Right lobe of liver (tissue), 6 donors: ENCODE measurements at places on chromosomes 16 and 17. TPM values are rescaled to one million over a fixed set of nuclear protein-coding genes. Genes with fewer than 3 reads are reported as not detected.

DNA sequence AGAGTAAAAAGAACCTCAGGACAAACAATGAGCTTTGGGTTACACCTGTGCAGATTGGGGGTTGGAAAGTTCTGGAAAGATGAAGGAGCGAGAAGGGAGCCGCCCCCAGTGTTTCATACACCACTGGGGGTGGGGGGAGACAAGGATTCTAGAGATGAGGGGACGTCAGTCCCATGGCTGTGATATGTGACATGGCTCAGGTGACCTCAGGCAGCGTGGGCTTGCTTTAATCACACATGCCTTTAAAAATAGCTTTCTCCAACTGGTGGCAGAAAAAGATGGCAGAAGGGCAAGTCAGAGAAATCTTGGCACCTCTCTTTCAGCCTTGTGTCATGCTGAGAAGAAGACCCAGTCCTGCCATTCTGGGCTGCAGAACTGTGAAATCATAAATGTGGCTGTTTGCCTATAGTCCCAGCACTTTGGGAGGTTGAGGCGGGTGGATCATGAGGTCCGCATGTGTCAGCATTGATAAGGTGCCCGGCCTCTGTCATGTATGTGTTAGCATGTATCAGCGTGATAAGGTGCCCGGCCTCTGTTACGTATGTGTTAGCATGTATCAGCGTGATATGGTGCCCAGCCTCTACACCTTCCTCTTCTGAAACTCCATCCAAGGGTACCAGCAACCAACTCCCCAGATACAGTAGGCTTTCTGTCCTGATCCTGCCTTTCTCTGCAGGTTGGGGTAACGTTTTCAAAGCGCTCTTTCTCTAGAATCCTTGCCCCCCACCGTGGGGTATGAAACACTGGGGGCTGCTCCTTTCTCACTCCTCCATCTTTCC is 25.0 kb downstream of the WIPI1 start:
- no peak for DNase-seq

DNA sequence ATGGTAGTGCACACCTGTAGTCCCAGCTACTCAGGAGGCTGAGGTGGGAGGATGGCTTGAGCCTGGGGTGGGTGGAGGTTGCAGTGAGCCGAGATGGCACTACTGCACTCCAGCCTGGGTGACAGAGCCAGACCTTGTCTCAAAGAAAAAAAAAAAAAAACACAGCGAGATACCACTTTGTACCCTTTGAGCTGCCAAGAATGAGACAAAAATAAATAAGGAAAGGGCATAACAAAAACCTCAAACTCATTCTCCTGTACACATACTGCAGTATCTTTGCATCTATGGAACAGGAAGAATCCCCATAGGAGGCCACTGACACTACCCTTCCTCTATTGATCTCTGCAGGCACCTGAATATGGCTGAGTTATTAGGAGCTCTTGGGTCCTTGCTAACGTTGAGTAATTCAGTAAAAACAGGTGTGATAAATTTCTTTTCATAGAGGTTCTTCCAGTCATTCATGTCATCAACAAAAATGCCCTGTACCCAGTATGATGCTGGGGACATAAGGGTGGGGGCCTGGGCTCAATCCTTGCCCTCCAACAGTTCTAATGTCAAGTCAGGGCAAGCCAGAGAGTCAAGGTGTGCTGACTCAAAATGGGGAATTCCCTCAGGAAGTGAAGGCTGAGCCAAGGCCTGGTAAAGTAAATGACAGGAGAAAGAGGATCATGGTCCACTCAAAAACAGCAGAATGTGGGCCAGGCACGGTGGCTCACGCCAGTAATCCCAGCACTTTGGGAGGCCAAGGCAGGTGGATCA is 26.9 kb downstream of the RANBP10 start:
- DNase-seq, result peak; percentile 55

- no peak for DNase-seq
Observed at GRCh38 chr16:31664683-31665482, 137.2 kb downstream of the AHSP start.

- no peak for DNase-seq
Observed at GRCh38 chr16:22352140-22352539, 22.3 kb downstream of the CDR2 start.

- no peak for DNase-seq
Observed at GRCh38 chr17:80118601-80119270, 17.4 kb downstream of the GAA start.

DNA sequence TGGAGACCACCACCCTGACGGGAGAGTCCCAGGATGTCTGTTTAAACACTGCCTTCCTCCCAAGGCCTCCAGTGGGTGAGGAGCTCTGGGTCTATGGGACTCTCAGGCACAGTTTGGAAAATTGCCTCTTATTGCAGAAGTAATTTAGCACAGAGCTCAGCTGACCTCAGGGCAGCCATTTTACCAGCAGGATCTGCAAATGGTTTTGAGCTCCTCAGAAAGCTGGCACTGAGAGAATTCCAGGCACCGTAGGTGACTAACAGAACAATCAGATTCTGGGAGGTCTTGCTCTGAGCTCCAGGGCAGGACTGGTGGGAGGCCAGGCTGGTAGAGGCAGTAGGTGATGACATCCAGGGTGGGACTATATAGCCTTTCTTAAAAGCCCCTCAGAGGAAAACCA is 17.3 kb upstream of the C16orf74 start:
- no peak for DNase-seq

DNA sequence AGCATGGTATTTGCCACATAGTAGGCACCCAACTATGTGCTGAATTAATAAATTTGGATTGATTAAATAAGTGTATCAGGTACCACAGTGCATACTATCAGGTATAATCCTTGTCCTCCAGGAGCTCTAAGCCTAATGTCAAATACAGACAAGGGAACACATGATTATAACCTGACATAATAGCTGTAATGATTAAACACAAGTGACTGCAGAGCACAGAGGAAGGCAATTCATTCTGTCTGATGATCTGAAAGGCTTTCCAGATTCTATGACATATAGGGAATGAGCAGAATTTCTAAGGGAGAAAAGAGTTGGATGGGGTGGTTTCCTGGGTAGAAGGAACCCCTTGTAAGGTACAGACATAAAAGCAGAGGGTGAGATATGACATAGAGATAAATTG is 273.5 kb downstream of the KIF2B start:
- no peak for DNase-seq

- no peak for DNase-seq
Observed at GRCh38 chr16:67555795-67556212, 6.5 kb upstream of the CTCF start.

The UMOD gene
- total RNA-seq, result not detected

- DNase-seq, result peak; percentile 79
Observed at GRCh38 chr17:74446551-74447500, 14.9 kb downstream of the GPRC5C start.

The CFAP97D1 gene
- not detected for total RNA-seq

DNA sequence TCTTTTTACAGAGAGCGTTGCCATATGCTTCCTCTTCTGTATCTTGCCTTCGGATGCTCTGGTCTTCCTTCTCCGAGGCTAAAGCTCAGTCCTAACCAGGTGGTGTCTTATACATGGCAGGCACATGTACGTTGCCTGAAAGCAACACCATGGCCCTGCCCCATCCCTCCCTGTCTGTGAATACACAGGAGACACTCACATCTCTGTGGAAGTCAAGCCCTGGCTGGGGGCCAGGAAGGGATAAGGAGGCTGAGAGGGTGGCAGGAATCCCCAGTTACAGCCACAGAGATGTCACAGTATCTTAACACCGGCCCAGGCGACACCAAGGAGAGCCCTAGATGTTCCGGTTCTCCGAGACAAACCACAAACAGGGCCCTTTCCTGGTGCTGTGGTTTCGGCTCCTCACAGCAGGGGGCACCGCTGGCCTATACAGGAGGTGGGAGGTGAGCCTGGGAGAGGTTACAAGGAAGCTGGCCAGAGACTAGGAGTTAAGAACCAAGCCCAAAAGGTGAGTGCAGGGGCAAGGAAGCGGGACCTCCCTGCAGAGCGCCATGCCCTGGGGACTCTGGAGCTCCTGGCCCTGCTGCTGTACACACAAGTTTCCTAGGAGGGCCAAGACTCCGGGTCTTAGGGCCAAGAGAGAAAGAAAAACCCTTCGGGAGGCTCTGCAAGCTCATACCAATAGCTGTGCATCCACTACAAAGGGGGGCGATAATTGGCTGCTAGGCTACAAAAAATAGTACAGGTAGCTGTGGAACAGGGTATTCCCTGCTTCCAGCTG is 41.7 kb downstream of the SRL start:
- DNase-seq, result peak; percentile 70

DNA sequence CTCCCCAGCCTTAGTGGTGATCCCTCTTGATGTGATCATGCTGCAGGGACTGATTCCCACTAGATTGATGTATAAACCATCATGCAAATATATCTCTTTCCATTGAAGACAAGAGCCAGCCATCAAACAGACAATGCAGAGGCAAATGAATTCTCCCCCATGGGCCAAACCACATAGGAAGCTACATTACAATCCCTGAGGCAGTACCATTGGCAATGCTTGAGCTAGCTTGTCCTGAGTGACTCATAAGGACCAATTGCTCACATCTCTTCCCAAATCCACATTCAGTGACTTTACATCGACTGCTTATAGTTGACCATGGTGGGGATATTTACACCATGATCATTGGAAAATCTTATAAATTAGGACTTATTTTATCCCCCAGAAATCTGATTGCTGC is 242.2 kb downstream of the SHISA9 start:
- no peak for DNase-seq

- no peak for DNase-seq
Observed at GRCh38 chr17:31859487-31860008, 504 bp upstream of the COPRS start.

DNA sequence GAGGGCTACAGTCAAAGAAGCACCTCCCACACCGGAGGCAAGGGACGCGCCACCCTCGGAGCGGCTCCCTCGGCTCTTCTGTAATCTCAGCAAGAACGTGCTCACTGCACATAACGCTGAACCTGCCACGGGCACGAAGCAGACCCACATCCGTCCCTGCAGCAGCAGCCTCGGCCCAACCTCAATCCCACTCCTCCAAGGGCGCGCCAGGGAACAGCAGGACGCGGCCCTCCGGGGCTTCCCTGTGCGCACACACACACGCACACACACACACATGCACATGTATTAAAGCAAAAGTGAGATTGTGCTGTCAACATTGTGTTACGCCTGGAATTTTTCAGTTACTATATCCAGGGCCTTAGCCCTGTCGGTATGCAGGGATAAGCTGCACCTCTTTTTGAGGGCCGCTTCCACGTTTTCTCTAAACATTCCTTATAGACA is 54.0 kb downstream of the TBC1D16 start:
- DNase-seq, result peak; percentile 26

- DNase-seq, result no peak
Observed at GRCh38 chr17:35900280-35900679, 20.1 kb upstream of the CCL5 start.

DNA sequence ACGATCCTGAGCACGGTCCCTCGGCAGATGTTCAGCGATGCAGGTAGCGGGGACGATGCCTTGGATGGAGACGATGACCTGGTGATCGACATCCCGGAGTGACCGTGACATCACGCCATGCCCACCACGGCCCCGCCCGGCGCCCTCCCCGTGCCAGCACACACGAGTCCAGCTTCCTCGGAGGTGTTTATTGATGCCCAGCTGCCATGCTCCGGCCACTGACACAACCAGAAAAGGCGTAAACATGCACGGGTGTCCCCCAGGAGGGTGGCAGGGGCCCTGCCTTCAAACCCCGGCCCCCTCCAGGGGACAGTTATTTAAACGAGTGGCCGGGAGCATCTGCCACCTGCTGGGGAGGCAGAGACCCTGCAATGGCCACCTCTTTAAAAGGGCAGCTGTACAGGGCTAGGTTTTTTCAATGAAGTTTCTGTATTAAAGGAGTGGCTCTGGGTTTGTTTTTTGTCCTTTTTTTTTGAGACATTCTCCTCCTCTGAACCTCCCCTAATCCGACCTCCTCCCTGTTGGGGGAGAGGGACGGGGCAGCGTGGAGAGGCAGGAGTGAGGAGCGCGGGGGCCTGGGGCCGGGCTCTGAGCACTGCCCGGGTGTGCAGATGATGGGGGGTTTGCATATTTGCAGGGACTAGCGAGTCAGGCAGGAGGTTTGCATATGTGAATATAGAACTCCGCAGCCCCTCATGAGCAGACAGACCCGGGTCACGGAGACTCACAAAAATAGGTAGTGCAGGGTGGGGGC is 5.3 kb downstream of the DOC2A start:
- DNase-seq, result peak; percentile 51

DNA sequence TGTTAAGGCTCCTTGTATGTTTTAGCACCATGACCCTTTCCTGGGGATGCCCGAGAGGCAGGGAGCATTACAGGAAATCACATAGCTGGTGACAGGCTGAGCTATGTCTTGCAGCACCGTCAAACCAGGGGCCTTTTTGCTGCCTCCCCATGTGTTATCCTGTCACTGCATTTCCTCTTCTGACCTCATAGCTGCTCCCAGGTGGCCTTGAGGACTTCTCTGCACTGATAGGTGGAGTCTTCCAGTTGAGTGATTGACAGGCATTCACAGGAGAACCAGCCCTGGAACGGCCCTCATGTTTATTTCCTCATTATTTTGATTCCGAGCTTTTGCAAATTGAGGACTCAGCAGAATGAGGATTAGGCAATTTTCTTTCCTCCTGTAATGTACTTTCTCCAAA is 349.6 kb downstream of the HAPSTR1 start:
- no peak for DNase-seq

DNA sequence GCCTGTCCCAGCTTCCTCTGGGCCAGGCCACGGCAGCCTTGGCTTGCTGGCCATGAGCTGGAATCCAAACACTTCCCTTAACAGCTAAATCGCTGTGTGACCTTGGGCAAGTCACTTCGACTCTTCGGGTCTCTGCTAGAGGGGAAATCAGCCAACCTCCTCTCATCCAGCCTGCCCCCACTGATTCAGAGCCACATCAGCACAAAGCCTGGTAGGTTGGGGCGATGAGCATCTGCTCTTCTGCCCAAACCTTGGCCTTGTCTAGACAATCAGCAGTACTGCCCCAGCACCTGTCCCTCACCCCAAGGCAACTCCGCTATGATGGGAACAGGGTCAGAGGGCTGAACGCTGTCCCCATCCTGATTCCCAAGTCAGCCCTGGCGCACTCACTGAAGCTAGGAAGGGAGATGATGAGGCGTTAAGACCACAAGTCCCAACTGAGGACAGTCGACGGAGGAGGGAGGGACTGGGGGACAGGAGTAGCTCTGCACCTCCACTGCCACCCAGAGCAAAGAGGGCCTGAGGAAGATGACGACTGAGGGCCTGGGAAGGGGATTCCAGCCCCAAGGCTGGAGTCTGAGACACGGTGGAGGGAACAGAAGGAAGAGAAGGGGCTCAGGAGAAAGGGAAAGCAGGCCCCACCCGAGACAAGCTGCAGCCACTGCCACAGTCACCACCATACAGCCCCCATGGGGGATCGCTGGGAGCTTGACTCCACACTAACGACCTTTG is 1.3 kb downstream of the CLUH start:
- DNase-seq, result no peak

DNA sequence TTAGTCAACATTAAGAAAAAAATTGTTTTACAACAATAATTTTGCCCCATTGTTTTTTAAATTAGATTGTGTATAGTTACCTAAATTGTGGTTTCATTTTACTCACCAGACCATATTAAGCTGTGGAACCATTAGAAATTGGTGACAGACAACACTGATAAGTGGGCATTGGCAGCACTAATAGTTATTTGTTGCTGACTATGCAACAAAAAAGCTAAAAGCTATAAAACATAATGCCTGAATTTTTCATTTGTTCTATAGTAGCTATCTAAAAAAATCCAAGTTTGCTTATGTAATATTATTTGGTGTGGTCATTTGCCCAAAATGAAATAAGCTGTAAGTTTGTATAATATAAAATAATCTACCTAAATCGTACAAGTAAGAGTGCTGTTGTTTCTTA is 13.7 kb upstream of the VWA3A start:
- DNase-seq, result no peak

- DNase-seq, result peak; percentile 34
Observed at GRCh38 chr16:23941963-23942564, 106.3 kb downstream of the PRKCB start.

- no peak for DNase-seq
Observed at GRCh38 chr17:8125947-8126490, 2.1 kb upstream of the HES7 start.

The SLC9A5 gene
- 0.16 TPM for total RNA-seq

The KRTAP4-5 gene
- total RNA-seq, result not detected
